H1 (cell line): ENCODE measurements at places on chromosomes 1 and 21. TPM values are rescaled to one million over a fixed set of nuclear protein-coding genes. Genes with fewer than 3 reads are reported as not detected.
A peak's percentile ranks its signal among the peaks of the same experiment; 100 is the strongest.

- DNase-seq = no peak
- no peaks in the 10 kb centered on the region for H3K4me1 ChIP-seq
- H3K27me3 ChIP-seq = no peaks in the 10 kb centered on the region
- no peak overlapping the region for H3K4me3 ChIP-seq
- H3K27ac ChIP-seq = no peak overlapping the region
These were observed 631.4 kb downstream of the SMYD3 start for GRCh38 chr1:245875581-245876261.

- H3K36me3 ChIP-seq = no peaks in the 10 kb centered on the region
- H3K4me3 ChIP-seq = no peak overlapping the region
- no peak for DNase-seq
These were observed 1279.9 kb upstream of the TMPRSS15 start for GRCh38 chr21:19683492-19683891.

- H3K27me3 ChIP-seq = no peaks in the 10 kb centered on the region
- DNase-seq = no peak
- no peak overlapping the region for H3K4me3 ChIP-seq
- no peaks in the 10 kb centered on the region for H3K36me3 ChIP-seq
- peaks cover 8% of the 10 kb centered on the region for H3K4me1 ChIP-seq
- H3K27ac ChIP-seq = no peak overlapping the region
These were observed 69.1 kb upstream of the STUM start for GRCh38 chr1:226479474-226479873.

DNA sequence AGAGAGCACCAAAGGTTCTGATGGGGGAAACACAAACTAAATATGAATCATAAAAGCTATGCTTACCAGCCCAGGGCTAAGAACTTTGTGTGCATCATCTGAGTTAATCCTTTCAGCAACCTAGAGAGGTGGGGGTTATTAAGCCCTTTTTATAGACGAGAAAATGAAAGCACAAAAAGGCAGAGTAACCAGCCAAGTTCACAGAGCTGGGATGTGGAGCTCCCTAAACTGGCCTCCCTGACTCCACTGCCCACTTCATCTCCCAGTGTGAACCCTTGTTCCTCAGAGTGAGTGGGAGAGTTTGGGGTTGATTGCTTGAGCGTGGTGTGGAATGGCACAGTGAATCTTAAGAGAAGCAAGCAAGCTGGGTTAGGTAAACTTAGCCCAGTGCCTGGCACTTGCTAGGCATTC, 10.8 kb upstream of the BCAR3 start:
- no peak overlapping the region for H3K4me3 ChIP-seq
- H3K27ac ChIP-seq = no peak overlapping the region
- DNase-seq = no peak
- H3K27me3 ChIP-seq = no peaks in the 10 kb centered on the region

GRCh38 chr1:18007391-18008041, 100.1 kb upstream of the IGSF21 start:
- no peaks in the 10 kb centered on the region for H3K27me3 ChIP-seq
- no peaks in the 10 kb centered on the region for H3K36me3 ChIP-seq
- peaks cover 5% of the 10 kb centered on the region for H3K4me1 ChIP-seq
- H3K27ac ChIP-seq = no peak overlapping the region
- DNase-seq = no peak

GRCh38 chr1:69898403-69898947, 306.9 kb downstream of the LRRC40 start:
- no peaks in the 10 kb centered on the region for H3K36me3 ChIP-seq
- no peak overlapping the region for H3K27ac ChIP-seq

DNA sequence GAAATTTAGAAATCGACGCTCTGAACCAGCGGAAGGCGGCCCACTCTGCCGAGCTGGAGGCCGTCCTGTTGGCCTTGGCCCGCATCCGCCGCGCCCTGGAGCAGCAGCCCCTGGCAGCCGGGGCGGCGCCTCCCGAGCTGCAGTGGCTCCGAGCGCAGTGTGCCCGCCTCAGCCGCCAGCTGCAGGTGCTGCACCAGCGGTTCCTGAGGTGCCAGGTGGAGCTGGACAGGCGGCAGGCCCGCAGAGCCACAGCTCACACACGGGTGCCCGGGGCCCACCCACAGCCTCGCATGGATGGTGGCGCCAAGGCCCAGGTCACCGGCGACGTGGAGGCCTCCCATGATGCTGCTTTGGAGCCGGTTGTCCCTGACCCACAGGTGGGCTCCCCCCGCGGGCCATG, 47.0 kb upstream of the DIP2A start:
- no peak overlapping the region for H3K4me3 ChIP-seq
- H3K27ac ChIP-seq = peak overlapping the region; percentile 44; the same call in 1 of the 2 replicates
- H3K4me1 ChIP-seq = peaks cover 3% of the 10 kb centered on the region
- DNase-seq = no peak
- peaks cover 17% of the 10 kb centered on the region for H3K36me3 ChIP-seq
- H3K27me3 ChIP-seq = no peaks in the 10 kb centered on the region

Gene ANKRD34A
- total RNA-seq = 0.20 and 0.46 TPM in 2 replicates

Gene TEKT2
- total RNA-seq = 1.3 and 1.6 TPM in 2 replicates

Gene AADACL4
- 0.40 TPM in 1 of 2 replicates, not detected in the other for total RNA-seq

Gene OR2G6
- total RNA-seq = not detected in 2 replicates
